ENCODE measurements at places on chromosomes 16 and 17. TPM values are rescaled to one million over a fixed set of nuclear protein-coding genes. Genes with fewer than 3 reads are reported as not detected.

- no peak for DNase-seq
Observed at GRCh38 chr16:6558126-6558525, 774.5 kb upstream of the RBFOX1 start.

Gene GRAPL
- not detected for total RNA-seq

GRCh38 chr17:15321556-15322251 lies 19.7 kb downstream of the TEKT3 start:
- no peak for DNase-seq

- no peak for DNase-seq
Observed at GRCh38 chr16:57624806-57625500, 3.5 kb upstream of the ADGRG1 start.

Gene FOXC2
- not detected for total RNA-seq

DNA sequence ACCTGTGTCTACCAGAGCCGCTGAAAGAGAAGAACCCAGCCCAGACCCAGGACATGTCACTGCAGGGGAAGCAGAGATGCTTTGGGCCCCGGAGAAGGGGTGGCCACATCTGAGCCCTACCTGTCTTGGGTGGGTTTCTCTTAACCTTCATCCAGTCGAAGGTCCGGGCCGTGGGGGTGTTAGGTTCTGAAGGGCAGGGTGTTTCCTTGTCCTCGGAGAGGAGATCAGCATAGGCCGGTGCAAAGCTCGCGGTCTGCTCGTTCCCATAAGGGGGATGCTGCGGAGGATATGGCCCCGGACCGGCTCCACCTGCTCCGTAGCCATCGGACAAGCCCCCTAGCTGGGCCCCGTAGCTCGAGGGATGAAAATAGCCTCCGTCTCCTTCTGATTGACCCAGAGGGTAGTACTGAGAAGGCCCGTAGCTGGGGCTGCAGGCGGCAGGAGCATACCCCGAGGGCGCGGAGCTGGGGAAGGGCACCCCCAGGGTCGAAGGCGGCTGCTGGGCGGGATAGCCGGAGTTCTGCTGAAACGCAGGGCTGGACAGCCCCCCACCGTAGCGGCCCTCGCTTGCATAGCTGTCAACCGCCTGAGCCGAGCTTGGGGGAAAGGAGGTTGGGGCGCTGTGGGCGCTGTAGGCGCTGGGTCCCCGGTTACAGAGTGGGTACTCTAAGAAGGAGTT lies 464 bp downstream of the HOXB1 start:
- DNase-seq = no peak

All from foreskin keratinocyte (primary cell).